ENCODE measurements at places on chromosomes 13 and 19.

GRCh38 chr13:97953376-97953970, at the start of gene IPO5:
TSS of gene IPO5 (plus strand) at chr13:97953675. CDS start at chr13:97976697, 23,022 bp downstream.
- DNase-seq: no peak

DNA sequence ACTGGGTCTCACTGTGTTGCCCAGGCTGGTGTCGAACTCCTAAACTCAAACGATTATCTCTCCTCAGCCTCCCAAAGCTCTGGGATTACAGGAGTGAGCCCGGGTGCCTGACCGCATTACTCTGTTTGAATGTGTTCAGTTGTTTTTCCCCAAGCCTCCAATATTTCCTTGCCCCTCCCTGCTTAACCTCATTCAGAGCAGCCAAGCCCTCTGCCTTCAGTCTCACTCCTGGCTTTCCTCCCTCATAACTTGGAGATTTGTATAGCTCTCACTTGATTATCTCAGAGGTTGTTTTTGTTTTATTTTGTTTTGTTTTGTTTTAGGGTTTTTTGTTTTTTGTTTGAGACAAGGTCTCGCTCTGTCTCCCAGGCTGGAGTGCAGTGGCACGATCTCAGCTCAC, 11.4 kb downstream of the EPHX3 start:
- no peak for DNase-seq

- no peak for DNase-seq
Measured at GRCh38 chr19:14325863-14326262, 55.4 kb upstream of the ADGRE5 start.

GRCh38 chr13:42707586-42707985, 73.8 kb upstream of the FAM216B start:
- DNase-seq: no peak

DNA sequence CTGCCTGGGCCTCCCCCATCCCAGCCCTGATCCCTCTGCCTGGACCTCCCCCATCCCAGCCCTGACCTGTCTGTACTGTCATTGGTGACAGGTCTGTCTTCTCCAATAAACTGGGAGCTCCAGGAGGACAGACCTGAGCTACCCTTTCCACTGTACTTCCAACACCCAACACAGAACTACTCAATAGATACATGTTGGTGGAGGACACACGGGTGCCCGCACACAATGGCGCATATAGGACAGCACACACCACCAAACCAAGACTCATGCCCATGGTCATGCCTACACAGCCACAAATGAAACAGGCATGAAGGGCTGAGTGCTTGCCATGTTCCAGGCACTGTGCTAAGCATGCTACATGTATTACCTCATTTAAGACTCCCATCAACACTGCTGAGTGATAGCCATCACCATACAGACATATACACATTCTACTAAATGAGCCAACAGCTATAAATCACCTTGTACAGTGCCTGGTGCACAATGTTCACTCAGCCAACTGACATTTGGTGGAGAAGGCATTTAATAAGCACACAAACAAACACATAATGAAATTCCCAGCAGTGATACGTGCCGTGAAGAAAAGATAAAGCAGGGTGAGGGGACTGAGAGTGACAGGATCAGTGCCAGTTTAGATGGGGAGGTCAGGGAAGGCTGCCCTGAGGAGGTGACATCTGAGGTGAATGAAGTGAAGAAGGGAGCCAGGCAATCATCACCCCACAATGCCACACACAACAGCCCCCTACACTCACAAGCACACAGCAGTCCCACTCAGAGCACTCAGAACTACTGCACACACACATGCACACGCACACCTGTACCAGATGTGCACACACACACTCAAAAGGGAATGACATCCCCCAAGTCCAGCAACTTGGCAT, 857 bp downstream of the POU2F2 start:
- no peak for DNase-seq

DNA sequence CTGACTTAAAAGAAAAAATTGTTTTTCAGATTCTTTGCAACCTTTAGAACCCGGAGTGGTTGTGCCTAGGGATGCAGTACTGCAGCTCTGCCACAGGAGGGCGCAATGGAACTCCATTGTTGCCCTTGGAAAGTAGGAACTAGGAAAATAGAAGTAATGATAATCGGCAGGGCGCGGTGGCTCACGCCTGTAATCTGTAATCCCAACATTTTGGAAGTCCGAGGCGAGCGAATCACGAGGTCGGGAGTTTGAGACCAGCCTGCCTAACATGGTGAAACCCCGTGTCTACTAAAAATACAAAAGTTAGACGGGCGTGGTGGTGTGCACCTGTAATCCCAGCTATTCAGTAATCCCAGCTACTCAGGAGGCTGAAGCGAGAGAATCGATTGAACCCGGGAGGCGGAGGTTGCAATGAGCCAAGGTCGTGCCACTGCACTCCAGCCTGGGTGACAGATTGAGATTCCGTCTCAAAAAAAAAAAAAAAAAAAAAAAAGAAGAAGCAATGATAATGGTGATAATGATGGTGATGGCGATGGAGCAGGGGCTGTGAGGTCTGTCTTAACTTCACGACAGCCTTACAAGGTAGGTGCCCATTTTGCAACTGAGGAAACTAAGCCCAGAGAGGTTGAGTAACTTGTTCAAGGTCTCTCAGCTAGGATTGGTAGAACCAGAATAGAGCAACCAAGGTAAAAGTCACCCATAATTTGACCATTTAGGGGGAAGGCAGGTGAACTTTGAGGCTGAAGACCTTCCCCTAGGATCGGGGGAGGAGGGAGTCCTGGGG, 5.5 kb upstream of the ADAMTS10 start:
- no peak for DNase-seq

- no peak for DNase-seq
Measured at GRCh38 chr19:39557811-39558623, 18.1 kb upstream of the EID2 start.

DNA sequence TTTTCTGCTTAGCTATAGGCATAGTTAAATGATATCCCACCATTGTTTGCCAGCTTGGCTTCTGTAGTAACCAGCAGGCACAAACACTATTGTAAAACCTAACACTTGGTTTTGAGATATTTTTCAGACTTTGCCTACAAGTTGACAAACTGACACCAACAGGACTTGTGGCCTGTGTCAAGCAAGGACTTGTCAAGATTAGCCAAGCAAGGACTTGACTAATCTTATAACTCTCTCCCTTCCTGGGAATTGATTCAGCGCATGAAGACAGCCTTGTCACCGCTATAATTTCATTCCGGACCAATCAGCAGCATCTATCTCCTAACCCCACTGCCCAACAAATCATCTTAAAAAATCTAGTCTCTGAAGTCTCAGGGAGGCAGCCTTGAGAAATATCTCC, 72.7 kb upstream of the SLITRK1 start:
- no peak for DNase-seq

- no peak for DNase-seq
Measured at GRCh38 chr19:7908742-7909461, 5.2 kb downstream of the MAP2K7 start.

GRCh38 chr19:28746478-28746877, 466.5 kb downstream of the UQCRFS1 start:
- DNase-seq: no peak

- DNase-seq: no peak
Measured at GRCh38 chr19:30780032-30780431, 407.8 kb downstream of the ZNF536 start.

DNA sequence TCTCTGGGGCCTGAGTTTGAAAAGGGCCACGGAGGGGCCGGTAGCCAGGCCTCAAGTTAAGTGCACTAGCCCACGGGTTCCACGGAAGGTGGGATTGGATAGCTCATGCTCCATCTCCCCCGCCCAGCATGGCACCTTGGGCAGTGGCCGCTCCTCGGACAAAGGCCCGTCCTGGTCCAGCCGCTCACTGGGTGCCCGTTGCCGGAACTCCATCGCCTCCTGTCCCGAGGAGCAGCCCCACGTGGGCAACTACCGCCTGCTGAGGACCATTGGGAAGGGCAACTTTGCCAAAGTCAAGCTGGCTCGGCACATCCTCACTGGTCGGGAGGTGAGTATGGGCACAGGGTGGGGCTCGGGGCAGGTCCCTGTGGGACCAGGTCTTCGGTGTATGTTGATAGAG, 7.8 kb downstream of the MARK4 start:
- DNase-seq: no peak

- no peak for DNase-seq
Measured at GRCh38 chr13:93116809-93117208, 109.8 kb upstream of the GPC6 start.

- no peak for DNase-seq
Measured at GRCh38 chr13:29369060-29369743, 226.3 kb downstream of the SLC7A1 start.

- no peak for DNase-seq
Measured at GRCh38 chr19:7772752-7773291, 9.8 kb downstream of the CLEC4M start.

DNA sequence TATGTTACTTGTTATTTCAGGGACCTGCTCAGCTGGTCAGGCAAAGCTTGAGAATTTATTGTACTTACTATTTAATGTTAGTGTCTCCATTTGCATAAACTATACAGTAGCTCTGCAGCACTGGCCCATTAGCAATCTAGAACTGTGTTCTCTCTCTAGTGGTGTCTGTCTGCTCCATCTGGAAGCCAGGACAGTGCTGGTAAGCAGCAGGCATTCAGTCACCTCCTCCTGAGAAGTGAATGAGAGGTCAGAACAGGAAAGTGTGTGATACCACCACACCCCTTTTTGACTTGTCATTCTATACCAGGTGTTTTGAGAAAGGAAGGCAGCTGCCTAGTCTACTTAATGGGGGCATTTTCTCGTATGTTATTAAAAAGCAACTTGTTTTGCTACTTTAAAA, 3.9 kb downstream of the COG3 start:
- no peak for DNase-seq

- DNase-seq: no peak
Measured at GRCh38 chr13:112320303-112320702, 55.9 kb upstream of the SPACA7 start.

Measured in AG04449 (cell line).